NCI-H1417 treated with DMSO at 0.1 percent for 48 hours (cell line): ENCODE measurements at places on chromosomes 12 and 14.

DNA sequence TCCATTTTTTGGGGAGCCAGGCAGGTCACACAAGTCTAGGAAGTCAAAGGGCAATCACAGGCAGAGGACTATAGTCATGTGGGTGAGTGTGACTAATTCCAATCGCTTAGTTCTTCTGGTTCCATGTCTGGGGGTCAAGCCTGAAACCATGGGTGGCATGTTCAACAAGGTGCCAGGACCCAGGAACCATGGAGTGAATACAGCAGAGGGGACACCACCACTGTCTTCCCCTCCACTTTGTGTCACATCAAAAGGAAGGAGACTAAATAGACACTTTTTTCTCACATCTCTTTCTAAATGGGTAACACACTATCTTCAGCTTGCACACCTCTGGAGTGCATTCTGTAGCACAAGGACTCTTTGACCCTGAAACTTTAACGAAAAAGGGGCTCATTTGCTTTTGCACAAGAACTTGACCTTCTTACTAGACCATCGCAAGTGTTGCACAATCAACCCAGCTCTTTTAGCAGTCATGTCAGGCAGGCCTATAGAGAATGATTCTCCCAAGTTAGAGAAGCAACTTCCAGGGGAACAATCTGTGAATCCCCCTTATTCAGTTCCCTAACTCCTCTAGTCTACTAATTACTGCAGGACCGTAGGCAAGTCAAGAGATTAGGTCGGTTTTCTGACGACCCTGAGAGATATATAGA is 398.7 kb downstream of the NELL2 start:
- no peak for DNase-seq

GRCh38 chr12:14575585-14575984 is 7.9 kb upstream of the PLBD1 start:
- DNase-seq: no peak

DNA sequence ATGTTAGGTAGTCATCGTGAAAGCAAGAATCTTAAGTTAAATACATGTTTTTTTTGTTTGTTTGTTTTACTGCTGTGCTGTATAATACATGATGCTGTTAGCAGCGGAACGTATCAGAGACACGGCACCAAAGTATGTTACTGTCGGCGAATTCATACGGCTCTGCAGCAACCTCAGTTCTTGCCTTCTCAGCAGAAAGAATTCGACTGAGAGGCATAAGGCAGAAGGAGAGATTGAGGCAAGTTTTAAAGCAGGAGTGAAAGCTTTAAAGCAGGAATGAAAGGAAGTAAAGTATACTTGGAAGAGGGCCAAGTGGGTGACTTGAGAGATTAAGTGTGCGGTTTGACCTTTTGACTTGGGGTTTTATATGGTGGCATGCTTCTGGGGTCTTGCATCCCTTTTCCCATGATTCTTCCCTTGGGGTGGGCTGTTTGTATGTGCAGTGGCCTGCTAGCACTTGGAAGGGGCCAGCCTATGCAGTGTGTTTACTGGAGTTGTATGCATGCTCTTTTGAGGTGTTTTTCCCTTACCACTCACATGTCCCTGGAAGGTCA is 23.7 kb downstream of the LEMD3 start:
- DNase-seq: no peak

DNA sequence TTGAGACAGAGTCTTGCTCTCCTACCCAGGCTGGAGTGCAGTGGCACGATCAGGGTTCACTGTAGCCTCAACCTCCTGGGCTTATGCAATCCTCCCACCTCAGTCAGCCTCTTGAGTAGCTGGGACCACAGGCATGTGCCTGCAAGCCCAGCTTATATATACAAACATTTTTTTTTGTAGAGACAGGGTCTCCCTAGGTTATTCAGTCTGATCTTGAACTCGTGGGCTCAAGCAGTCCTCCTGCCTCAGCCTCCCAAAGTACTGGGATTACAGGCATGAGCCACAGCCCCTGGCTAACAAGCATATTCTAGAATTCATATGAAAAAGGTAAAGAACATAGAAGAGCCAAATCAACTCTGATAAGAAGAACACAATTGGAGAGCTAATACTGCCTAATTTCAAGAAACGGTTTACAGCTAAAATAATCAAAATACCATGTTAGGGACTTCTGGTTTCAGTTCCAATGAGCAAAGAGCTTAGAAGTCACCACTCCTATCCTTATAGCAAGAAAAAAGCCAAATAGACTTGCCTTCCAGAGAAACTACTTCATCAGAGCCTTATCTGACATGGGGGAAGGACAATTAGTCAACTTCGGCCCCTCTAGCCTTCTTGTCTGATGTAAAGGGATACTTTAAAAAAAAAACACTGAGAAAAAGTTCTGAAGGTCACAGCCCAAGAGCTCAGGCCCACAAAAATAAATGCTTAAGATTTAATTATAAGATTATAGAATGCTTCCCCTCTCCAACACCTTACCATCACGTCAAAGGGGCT is 37.6 kb downstream of the TMEM116 start:
- DNase-seq: no peak

- DNase-seq: no peak
These were observed 69.7 kb downstream of the DICER1 start for GRCh38 chr14:95087619-95088018.

GRCh38 chr14:85483037-85483436 is 46.9 kb upstream of the FLRT2 start:
- DNase-seq: no peak

- no peak for DNase-seq
These were observed 293.4 kb downstream of the EGLN3 start for GRCh38 chr14:33657476-33657875.

DNA sequence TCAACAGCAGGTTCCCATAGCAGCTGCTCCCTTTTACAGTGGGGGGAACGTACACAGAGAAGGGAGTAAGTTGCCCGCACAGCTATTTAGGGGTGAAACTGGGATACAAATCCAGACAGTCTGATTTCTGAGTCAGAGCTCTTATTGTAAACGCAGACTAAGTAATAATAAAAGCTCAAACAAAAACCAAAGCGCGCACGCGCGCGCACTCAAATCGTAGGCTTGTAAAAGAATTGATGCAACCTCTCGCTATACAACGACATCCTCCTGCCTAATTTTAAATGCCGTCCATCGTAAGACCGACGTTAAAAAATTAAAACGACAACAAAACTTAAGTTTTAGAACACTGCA is 747 bp upstream of the DACT1 start:
- no peak for DNase-seq

DNA sequence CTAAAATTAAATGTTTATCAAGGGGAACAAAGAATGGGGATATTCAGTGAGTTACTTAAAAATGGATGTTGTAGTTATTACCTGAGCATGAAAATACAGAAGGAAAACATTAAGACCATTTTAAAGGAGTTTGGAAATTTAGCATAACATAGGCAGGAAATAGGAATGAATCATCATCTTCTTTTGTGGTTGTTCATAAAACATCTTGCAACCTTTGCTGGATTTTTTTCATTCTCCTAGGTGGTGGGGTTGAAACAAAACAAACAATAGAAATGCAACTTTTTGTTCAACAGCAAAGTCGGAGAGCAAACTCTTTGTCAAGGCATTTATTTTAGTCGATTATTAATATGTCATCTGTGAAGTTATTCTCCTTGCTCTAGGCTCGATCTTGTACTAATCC is 275.1 kb downstream of the IPO8 start:
- DNase-seq: no peak

DNA sequence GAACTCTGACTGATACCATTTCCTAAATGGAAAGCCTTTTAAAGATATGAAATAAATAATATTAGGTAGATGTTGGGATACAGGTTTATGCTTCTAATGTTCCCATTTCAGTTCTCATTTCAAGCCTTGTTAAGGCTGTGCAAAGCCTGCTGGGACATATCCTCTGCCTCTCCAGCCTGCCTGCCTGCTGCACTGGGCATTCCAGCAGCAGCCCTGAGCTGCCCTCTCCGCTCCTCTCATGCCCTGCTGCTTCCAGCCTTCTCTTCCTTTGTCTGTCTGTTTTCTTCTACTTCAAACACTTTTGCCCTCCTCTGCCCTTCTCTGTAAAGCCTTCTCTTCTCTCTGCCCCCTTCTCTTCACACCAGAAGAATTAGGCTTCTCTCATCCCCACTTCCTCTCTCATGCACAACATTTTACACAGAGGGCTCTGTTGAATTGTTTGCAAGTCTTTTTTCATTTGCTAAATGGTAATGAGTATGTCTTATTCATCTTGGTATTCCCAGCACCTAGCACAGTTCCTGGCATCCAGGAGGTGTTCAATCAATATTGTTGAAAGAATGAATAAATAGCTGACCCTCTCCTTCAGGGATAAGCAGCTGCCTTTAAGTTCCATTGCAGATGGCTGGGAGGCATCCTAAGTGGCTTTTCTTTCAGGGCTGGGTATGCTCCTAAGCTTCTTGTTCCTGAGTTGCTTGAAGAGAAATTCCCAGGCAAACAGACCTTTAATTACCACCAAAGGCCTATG is 292.3 kb downstream of the TMEM117 start:
- no peak for DNase-seq

DNA sequence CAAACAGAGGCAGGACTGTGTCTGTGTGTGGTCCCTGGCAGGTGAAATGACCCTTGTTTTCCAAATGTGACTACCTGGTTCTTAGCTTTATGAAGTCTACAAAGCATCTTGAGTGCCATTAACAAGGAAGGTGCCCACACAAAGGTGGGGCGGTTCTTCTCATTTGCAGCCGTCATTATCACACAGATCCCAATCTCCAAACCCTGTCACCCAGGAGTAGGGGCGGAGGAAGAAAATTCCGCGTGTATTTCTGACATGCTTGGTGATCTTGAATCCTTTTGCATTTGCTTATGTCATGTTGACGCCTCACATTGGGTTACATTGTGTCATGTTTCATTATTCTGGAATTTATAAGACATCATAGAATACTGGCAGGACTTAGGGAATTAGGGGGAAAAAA is 277.3 kb downstream of the VRK1 start:
- DNase-seq: no peak
